Endothelial cell (in vitro differentiated cells): ENCODE measurements at places on chromosomes 1 and 21. TPM values are rescaled to one million over a fixed set of nuclear protein-coding genes. Genes with fewer than 3 reads are reported as not detected.

Gene SMG7
- total RNA-seq, result 70.2 TPM

- peak; percentile 59 for DNase-seq
Measured at GRCh38 chr1:196723325-196724185, 51.1 kb upstream of the CFHR3 start.

DNA sequence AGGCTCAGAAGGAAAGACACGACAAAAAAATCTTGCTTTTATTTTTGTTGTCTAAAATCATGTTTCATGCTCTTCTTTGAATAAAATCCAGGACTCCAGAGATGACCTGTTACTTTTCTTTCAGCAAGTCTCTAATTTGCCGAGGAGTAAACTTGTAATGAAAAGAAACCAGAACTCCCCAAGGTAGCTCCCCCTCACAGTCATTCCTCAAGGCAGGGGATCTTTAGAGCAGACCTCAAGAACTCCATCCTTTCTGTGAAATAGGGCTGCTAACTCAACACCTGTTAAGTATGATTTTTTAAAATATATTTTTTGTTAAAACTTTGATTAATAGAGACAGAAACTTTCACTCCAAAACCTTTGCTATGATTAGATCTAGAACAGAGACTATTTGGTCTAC lies 82.7 kb upstream of the ABCD3 start:
- no peak for DNase-seq

DNA sequence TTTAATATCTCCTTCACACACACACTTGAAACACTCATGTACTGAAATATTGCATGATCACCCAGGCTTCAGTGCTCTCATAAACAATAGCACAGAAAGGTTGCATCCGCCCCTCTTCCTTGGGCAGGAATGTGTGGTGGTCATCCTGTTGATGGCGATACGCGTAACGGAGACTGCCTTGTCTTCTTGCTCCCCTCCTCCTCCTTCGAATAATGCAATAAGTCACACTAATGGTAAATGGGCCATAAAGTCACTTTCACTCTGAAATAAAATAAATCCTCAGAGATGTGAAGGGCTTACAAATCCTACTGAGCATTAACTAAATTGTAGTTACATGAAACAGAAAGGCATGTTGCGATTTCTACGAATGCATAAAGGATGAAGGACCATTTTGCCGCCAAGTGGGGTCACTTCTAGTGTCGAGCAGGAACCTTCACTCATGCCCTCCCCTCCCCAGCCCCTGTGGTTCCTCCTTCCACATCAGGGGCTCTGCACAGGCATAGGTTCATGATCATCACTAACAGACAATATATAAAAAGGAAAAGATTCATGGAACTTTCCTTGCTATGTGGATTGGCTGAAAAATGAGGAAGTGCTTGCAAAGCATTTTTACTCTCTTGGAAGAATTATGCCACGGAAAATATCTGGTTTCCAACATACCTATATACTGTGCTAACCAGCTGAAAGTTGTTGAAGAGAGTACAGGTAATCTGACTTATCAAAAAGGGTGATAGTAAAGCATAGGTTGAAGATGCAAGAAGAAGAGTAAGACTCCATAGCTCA lies 1.2 kb upstream of the PGBD5 start:
- no peak for DNase-seq

Gene MAP3K21
- total RNA-seq, result 0.67 TPM

GRCh38 chr1:198838022-198838342 lies 199.1 kb downstream of the PTPRC start:
- DNase-seq, result no peak
